GM12878 (cell line): ENCODE measurements at places on chromosomes 3 and 15.

GRCh38 chr3:85725809-85726208, 767.0 kb downstream of the CADM2 start:
- DNase-seq = no peak

GRCh38 chr3:37594873-37595783, 266.6 kb upstream of the CTDSPL start:
- DNase-seq = no peak

DNA sequence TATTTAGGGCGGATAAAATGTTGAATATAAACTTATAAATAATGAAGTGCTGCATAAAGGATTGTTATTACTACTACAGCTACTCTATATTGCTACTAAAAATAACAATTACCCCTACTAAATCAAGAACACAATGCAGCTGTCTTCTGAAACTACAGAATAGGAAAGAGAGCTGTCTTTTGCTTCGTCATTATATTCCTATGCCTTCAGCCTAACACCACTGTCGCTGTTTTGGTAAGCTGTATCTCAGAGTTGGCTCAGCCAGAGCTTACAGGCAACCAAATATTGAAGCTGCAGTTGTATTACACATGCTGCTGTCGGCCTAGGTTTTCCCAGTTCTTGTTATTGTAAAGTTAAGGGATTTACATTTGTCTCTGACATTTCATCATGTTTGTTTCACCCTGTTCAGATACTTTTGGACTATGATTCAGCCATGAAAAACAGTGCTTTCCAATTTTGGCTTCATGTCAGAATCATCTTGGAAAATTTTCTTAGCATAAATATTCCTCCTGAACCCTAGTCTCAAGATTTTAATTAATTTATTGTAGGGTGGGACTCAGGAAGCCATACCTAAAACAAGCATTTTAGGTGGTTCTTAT, 31.3 kb upstream of the LPP start:
- DNase-seq = no peak

- peak; percentile 5 for DNase-seq
These were observed 1008.8 kb downstream of the ROBO2 start for GRCh38 chr3:78048698-78049097.

GRCh38 chr15:67761343-67761742, 64.0 kb upstream of the SKOR1 start:
- no peak for DNase-seq

DNA sequence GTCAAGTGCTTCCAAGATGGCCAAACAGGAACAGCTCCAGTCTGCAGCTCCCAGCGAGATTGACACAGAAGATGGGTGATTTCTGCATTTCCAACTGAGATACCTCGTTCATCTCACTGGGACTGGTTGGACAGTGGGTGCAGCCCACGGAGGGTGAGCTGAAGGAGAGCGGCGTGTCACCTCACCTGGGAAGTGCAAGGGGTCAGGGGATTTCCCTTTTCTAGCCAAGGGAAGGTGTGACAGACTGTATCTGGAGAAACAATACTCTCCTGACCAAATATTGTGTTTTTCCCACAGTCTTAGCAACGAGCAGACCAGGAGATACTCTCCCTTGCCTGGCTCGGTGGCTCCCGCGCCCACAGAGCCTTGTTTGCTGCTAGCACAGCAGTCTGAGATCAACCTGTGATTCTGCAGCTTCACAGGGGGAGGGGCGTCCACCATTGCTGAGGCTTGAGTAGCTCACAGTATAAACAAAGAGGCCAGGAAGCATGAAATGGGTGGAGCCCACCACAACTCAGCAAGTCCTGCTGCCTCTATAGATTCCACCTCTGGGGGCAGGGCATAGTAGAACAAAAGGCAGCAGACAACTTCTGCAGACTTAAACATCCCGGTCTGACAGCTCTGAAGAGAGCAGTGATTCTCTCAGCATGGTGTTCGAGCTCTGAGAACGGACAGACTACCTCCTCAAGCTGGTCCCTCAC, 293.5 kb upstream of the SUCLG2 start:
- DNase-seq = no peak

DNA sequence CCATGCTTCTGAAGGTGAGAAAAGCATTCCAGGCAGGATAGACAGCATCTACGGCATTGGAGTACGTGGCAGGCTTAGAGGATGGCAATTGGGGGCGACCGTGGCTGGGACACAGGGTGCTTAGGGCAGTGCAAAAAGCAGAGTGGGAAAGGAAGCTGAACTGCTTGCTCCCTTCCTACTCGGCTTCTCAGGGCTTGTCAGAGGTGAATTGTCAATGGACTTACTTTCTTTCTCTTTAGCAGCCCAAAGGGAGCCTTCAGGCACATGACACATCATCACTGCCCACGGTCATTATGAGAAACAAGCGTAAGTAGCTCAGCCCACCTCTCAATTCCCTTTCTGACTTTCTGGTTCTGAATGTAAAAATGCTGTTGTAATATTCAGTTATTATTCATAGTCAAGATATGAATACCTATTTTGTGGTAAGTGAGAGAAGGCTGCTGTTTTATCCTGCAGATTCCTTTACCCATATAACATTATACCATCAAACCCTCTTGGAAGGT, 84.3 kb downstream of the KLHL25 start:
- peak; percentile 75 for DNase-seq

GRCh38 chr3:64441861-64442260, 216.6 kb upstream of the PRICKLE2 start:
- no peak for DNase-seq

DNA sequence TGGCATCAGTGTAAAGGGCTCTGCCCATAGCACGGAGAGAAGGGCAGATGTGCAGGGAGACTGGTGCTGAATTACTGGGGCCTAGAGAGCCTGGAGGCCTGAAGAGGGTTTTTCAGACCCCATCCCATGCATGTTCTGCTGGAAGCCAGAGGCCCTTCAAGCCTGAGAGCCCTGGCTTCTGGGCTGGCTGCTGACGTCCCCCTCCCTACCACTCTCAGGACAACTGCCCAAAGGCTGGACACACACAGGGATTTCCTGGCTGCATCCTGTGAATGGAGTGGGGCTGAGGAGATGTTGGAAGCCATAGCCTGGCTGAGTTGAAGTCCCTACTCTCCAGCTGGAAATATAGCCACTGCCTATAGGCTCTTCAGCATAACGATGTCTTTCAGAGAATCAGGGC, 16.9 kb upstream of the DOCK3 start:
- no peak for DNase-seq

- DNase-seq = no peak
These were observed 32.9 kb downstream of the MTHFS start for GRCh38 chr15:79863886-79864285.

- DNase-seq = no peak
These were observed 29.5 kb downstream of the ADPGK start for GRCh38 chr15:72754096-72754495.

- DNase-seq = no peak
These were observed 151.6 kb upstream of the CTDSPL start for GRCh38 chr3:37709946-37710640.

DNA sequence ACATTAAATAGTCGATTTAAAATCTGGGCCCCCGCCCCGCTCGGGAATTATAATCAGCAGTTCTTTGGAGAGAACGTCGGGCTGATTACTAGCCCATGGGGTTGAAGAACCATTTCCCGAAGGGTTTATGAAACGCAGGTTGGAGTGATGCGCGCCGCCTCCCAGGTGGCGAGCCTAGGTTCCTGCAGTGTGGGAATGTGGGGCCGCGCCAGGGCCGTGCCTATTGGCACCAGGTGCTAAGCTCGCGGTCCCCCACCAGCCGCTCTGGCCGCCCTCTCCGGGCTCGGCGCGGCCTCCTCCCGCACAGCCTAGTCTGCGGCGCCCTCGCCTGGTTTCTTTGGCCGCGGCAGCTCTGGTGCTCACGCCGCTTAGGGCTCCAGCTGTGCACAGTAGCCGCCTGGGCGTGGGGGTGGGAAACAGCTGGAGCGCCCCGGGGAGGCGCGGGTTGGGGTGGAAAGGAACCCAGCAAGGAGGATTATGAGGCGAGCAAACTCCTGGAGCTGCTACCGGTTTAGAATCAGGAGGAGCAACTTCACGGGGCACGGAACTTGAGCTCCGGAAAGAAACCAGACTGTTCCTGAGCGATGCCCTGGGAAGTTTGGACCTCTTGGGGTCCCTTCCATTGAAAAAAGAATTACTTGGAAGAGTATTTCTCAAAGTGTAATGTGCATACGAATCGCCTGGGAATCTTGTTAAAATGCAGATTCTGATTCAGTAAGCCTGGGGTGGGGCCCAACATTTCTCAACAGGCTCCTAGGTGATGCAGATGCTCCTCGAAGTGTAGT, 5.6 kb upstream of the MECOM start:
- no peak for DNase-seq

DNA sequence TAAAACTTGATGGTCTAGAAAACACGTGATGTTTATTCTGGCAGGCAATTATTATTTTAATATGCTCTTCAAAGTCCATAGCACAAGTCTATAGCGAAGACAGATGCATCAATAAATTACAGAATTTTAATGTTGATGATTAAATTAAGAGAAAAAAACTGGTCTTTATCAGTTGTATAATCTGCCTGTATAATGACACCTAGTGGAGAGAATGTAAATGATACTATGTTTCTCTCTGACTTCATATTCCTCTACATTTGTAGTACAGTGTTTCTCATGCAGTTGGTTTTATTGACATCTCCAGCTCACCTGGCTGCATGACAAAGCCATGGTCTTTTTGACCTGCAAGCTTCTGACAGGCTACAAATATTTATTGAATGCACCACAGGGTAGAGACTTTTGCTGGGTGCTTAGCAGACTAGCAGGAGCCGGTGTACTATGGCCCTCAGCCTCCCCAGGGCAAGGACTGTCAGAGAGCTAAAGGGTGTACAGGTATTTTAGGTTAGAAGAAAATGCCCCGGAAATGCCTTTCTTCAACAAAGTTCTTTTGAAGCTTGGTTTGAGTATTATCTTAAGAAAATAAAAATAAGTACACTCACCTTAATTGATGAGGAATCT, 289.9 kb downstream of the GAP43 start:
- DNase-seq = no peak

DNA sequence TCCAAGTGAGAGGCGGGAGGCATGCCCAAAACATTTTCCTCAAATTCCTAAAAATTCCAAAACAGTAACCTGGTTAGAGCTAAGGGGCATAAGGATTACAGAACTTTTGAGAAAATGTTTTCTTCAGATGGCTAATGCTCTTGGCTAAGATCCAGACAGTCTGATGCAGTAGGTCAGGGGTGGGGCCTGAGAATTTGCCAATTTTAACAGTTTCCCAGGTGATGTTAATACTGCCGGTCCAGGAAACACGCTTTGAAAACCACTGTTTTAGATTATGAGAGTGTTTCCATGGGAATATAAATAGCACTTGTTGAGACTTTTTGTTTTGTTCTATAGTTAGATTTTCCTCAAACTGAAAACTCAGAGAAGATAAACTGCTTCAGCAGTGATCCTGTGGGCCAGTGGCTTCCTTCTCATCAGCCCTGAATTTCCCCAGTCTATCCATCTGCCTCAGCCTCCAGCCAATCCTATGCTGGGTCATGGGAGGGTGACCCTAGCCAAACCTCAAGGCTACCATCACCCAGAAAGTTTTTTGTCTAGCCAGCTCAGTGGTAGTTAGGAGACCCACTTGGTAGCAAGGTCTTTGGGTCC, 71.6 kb upstream of the ACP3 start:
- no peak for DNase-seq
